SW480 (cell line): ENCODE measurements at places on chromosomes 7 and 10.

DNA sequence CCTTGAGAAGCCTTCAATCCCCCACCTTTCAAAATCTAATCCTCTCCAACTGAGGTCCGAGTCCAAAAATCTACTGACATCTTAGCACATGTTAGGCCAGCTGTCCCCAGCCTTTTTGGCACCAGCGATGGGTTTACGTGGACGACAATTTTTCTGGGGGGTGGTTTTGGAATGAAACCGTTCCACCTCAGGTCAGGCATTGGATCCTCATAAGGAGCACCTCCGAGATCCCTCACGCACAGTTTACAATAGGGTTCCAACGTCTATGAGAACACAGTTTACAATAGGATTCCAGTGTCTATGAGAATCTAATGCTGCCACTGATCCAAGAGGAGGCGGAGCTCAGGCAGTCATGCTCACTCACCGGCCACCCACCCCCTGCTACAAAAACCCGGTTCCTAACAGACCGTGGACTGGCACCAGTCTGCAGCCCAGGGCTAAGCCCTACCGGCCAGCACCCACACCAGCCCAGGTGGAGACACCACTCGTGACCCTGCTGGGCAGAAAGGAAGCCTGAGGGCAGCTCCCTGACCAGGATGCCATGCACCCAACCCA lies 107.6 kb downstream of the DIP2C start:
- DNase-seq = no peak

- no peak for DNase-seq
These were observed 30.2 kb downstream of the WBP1L start for GRCh38 chr10:102773986-102774385.

DNA sequence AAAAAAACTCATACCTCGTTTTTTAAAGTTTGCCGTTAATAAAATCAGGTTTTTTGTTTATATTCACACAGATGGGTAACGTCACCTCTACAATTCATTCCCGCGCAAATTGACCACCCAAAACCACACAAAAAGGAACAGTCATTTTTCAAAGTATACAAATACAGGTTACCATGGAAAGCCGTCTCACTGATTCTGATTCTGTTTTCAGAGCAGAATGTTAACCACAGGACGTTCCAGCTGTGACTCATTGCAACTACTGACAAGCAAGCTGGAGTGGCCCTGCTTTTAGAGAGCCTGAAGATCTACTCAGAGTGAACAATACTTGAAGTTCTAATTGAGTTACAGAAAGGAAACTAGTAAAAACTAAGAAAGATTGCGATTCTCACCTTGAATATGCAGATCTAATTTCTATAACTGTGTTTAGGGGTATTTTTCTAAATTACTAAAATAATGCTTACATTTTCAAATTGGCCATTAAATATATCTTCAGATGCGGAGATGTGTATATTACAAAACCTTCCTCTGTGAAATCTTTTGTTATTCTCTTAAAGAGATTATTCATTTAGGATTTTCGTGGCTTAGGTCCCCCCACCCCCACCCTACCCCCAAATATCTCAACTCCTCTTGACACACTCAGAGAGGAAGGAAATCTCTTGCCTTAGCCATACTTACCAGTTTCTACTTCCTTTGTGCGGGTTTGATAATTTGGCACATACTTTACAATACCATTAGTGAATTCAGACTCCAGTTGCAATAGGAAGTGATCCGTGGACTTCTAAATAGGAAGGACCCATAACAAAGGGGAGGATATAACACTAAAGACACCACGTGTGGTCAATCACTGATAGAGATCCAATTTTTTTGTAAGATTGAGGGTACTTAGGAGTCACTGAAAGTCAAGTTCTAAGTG lies 106.0 kb downstream of the CUBN start:
- peak; percentile 88 for DNase-seq

DNA sequence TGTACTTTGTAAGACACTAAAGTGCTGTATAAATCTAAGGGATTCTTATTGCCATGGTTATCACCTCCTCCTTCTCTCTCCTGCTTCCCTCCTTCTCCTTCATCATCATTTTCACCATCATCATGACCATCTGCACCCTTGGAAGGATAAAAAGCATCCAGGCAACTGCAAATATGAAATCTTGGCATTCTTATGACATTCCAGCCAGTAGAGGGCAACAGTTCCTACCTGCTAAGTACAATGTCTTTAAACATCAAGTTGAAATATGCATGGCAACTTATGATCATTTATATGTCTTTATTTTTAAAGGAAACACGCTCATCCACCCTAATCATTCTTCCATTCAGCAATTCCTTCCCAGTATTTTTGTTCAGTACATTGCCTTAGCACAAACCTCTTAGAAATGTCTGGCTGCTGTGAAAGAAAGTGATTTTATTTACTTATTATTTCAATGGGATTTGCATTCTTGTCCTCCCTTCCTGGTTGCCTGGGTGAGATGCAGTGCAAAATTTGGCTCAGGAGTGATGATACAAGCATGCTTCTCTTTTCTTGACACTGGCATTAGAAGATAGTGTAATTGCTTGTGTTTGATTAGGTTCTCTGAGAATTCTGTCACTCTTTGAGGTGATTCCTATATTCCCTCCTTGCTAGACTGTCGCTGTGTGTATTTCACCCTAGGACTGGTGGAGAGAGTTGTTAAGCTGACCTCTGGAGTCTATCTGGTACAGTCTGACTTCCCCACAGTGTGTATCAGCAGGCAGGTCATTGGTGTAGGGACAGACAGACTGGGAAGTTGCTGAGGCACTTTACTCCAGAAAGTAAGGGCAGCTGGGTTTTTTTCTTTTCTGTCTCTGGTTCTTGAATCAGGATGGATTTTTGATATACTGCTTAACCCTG lies 188.5 kb upstream of the BMPER start:
- peak; percentile 63 for DNase-seq

- DNase-seq = no peak
These were observed 43.4 kb downstream of the FAM20C start for GRCh38 chr7:235576-236395.

- no peak for DNase-seq
These were observed 23.3 kb upstream of the HSPA12A start for GRCh38 chr10:116765648-116766081.

DNA sequence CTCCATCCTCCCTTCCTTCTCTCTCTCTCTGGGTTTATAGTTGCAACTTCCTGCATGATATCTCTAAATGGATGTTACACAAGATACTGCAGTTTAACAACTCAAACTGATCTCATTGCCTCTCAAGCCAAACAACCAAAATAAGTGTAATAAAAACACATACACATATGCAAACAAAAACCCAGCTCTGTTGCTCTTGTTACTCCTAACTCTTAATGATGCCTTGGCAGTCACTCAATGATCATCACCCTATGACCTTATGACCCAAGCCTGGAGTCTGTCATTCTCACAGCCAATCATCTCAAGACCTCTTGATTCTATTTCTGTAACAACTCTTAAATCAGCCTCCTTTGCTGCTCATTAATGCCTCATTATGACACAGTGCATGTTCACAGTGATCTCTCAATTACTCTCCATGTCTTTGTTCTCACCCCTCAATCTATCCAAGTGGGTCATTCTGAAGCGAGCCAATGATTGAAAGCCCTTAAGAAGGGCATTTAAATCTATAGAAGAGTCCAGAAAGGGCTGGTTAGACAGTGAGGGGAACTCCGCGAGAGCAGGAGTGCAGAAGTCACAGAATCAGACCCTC lies 210.9 kb downstream of the INHBA start:
- no peak for DNase-seq

GRCh38 chr10:34824870-34825269 lies 9.8 kb upstream of the PARD3 start:
- no peak for DNase-seq

DNA sequence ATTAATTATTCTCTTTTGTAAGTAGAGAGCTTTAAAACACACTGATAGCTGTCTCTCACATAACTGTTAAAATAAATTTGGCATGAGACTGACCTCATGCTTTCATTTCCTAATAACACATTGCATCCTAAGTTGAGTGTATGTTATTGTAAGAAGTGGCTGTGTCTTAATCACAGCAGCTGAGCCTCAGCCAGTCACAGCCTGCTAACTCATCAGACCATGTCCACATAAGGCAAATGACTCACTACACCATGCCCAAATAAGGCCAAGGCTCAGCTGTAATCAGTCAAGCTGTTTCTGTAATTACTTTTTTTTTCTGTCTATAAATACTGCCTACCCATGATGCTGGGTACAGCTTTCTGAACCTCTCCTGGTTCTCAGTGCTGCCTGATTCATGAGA lies 860.9 kb downstream of the XPNPEP1 start:
- DNase-seq = peak; percentile 46

- DNase-seq = peak; percentile 49
These were observed 15.2 kb downstream of the PDGFA start for GRCh38 chr7:504221-505111.

- no peak for DNase-seq
These were observed 54.7 kb downstream of the ANK3 start for GRCh38 chr10:60334991-60335390.

DNA sequence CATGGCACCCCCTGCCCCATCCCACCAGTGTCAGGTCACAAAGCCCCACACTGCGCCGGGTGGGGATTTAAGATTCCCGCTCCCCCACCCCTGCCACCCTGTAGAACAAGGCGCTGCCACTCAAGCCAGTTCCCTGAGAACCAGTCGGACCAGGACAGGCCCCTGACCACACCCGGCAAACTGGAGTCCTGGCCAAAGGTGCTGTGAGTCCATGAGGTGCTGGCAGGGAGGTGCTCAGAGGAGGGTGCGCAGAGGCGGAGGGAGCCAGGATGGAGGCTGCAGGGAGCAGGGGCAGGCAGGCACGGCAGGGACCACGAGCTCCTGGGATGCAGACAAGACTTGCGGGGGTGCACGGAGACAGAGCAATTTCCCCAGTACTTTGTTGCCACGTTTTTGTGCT lies 19.7 kb upstream of the GDI2 start:
- no peak for DNase-seq

DNA sequence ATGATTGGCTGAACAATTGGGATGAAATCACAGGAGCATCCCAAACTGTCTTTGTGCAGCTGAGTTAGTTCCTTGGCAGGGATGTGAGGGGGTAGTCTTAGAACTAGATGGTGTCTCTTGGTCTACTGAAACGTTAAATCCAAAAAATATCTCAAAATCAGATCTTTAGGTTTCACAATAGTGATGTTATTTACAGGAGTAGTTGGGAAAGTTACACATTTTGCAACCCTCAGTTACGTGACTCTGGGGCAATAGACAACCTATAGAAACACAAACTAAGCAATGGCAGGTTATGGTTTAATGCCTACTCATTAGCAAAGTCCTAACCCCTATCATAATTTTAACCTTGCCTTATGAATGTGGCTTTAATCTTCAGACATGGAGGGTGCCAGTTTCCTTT lies 24.0 kb downstream of the PKD1L1 start:
- no peak for DNase-seq

DNA sequence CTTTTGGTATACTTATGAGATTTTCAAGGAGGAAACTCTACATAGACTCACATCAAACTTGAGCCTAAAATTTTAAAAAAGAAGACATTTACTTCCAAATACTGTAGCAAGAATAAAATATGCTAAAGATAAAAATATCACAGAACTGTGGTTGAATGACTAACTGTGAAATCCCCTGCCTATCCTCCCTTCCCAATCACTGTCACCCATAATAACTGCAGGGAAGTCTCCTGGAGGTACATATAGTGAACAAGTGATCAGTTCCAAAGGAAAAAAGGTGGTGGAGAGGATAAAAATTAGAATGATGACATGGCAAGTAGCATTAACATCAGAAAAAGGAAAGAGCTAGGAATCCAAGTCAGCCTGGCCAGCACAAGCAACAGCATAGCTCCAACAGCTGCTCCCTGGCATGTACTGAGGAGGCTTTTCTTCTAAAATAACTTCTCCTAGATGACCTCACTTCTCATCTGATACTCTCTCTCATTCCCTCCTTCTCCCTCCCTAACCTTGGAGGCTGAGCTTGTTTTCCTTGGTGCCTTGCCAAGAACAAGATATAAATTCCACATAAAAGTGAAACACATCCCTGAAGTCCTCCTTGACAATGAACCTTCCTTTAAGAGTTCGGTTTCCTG lies 124.0 kb downstream of the IQUB start:
- DNase-seq = no peak

DNA sequence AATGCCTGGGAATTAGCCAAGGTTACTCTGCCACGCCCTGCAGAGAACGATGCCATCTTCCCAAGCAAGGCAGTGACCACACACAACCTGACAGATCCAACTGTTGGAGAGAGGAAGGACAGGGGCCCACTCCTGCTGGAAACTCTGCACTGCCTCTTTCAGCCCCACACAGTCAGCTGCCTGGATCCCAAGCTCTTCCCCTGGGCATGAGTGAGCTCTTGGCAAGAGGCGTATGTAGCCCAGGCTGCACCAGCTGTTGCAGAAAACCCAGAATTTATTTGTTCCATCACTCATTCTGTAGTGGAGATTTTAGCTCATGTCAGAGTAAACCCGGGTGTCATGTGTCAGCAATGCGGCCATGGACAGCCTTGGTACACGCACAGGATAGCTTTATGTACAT lies 135.1 kb upstream of the TRIM24 start:
- DNase-seq = no peak

DNA sequence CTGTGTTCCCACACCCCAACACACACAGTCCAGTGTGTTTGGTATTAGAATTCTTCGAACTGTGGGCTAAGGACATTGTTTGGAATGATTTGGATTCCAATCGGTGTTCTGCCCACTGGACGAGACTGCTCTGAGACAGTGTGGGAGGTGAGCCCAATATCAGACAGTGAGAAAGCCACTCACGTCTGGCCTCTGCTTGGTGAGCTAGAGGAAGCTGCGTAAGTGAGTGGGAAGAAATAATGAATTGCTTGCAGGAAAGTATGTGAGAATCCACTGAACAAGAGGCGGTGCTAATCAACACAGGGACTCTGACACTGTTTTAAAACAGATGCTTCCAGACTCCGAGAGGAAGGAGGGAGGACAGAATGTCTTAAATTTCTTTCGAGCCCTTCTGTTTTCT lies 675.0 kb upstream of the ANKRD30A start:
- DNase-seq = no peak

- no peak for DNase-seq
These were observed 136.5 kb downstream of the JCAD start for GRCh38 chr10:29922892-29923291.

GRCh38 chr7:25647872-25648271 lies 419.6 kb upstream of the NPVF start:
- no peak for DNase-seq

- DNase-seq = no peak
These were observed 85.5 kb downstream of the ADCY1 start for GRCh38 chr7:45659496-45660139.

GRCh38 chr7:18828994-18829857 lies 288.2 kb downstream of the TWIST1 start:
- DNase-seq = no peak

- DNase-seq = no peak
These were observed 83.5 kb upstream of the GNA12 start for GRCh38 chr7:2927592-2927991.

GRCh38 chr10:113965683-113966082 lies 78.0 kb upstream of the ADRB1 start:
- no peak for DNase-seq

GRCh38 chr10:95170790-95171189 lies 23.2 kb upstream of the ACSM6 start:
- DNase-seq = no peak

DNA sequence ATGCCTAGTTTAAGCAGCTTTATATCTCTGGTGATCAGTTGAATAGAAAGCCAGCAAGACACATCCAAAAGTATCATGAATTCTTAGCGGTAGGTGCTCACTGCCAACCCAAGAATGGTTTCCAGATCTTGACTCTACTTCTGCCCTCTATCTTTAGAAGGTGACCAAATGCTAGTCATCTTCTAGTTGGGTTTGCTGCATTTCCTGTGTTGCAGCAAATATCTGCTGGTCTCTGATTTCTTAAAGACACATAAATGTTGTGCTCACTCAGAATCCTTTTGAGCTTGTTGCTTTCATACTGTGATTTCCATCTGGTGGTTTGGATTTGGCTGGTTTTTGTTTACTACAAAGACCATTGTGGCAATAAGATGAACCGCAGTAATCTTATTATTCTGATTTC lies 2.2 kb downstream of the CDC123 start:
- no peak for DNase-seq
